ENCODE measurements at places on chromosomes 2 and 18. TPM values are rescaled to one million over a fixed set of nuclear protein-coding genes. Genes with fewer than 3 reads are reported as not detected.

Gene EGR4
- total RNA-seq, result not detected

Gene ATP6V1B1
- 0.07 TPM for total RNA-seq

Gene HEATR5B
- 43.7 TPM for total RNA-seq

Gene COLEC12
- total RNA-seq, result 30.2 TPM

Gene OTOS
- not detected for total RNA-seq

Gene ARHGAP15
- total RNA-seq, result not detected
